Dermis blood vessel endothelial cell (primary cell): ENCODE measurements at places on chromosomes 2 and 18. TPM values are rescaled to one million over a fixed set of nuclear protein-coding genes. Genes with fewer than 3 reads are reported as not detected.

- DNase-seq: no peak
Measured at GRCh38 chr18:41155910-41156851, 798.9 kb upstream of the PIK3C3 start.

DNA sequence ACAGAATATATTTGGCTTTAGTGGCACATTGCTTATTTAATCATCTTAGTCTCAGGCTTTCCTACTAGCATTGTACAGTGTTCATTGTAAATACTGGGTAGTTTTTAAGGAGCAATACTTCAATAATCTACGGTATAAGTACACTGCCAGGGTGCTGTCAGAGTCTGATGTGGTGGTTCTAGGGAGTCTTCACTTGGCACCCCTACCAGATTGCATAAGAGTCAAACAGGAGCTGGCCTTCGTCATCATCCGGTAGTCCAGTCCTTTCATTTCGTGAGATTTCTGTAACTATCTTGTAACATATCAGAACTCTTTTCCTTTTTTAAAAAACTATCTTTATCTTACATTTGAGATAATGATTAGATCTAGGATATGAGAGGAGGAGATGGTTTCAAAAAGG, 91.1 kb downstream of the ZNF532 start:
- DNase-seq: no peak

FAM117B gene
- total RNA-seq: 2.7 and 3.9 TPM in 2 replicates

- no peak for DNase-seq
Measured at GRCh38 chr18:55106906-55107305, 147.6 kb upstream of the CCDC68 start.

GRCh38 chr2:113116100-113116958, 11.1 kb upstream of the IL1RN start:
- no peak for DNase-seq

EPHA4 gene
- total RNA-seq: 10.6 and 21.1 TPM in 2 replicates

DNA sequence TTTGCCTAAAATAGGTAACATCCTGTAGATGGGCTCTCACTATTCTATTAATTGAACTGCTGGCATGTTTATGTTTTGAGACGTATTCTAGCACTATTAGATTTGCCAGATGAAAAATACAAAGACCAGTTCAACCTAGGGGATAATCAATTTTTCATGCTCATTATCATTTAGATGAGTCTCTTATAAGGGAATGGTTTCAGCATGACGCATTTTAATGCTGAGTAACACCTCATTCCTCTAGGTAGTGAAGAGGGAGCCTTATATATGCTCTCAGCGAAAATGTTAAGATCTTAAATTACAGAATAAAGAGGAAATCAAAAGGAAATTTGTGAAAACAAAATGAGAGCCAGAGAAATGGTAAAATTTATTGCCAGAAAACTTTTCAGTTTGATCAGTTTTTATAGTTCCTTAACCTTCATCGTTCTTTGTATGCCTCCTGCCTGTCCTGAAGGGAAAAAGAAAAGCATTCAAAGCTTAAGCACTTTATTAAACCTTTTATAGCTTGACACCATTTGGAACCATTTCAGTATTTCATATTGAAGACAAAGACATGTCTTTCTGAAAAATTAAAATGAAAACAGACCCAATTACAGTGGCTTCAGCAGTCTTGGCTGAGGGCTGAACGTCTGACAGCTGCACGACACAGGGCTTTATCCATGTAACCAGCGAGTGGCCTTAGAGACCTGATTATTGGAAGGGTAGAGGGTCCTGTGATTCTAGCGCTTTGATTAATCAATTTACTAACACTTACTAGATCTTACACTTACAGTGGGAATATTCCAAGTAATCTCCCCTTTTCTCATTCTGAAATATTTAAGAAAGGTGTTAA, 112.8 kb downstream of the ADCYAP1 start:
- DNase-seq: no peak

SSB gene
- 75.2 and 113 TPM in 2 replicates for total RNA-seq

DNA sequence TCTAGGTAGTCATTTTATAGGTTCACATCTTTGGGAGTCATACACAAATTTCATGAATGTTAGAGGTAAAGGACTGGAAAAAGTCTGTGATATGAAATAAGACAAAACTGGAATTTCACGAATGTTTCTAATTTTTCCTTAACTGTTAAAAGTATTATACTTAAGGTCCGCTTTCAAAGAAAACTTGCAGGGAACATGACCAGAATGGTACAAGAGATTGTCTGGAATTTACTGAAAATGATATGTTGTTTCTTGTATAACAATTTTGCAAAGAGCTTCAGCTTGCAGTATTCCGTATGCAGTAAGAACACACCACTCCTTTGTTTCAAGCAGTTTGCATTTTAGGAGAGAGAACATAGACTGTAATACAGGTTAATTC, 1.6 kb downstream of the DDX1 start:
- no peak for DNase-seq

VWA3B gene
- total RNA-seq: not detected in 2 replicates

GRCh38 chr2:98907966-98908905, 27.8 kb downstream of the CRACDL start:
- DNase-seq: peak; percentile 35

GRCh38 chr2:176502619-176503018, 233.4 kb downstream of the MTX2 start:
- DNase-seq: no peak

SLC38A11 gene
- not detected in 2 replicates for total RNA-seq

XDH gene
- not detected in 2 replicates for total RNA-seq

DNA sequence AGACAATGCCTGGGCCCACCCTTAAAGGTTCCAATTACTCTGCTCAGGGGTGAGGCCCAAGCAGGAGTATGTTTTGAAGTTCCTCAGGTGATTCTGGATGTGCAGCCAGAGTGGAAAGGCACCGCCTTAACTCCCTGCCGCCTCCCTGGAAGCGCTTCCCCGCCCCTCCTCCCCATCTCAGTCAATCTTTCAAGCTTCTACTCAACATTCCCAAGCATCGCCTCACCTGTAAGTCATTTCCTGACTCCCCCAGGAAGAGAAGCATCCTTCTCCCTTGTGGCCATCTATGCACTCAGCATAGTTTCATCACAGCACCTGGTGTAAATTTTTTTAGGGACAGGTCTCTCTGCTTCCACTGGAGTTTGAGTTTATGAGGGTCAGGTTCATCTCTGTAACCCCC, 67.5 kb downstream of the MYL12B start:
- no peak for DNase-seq

DNA sequence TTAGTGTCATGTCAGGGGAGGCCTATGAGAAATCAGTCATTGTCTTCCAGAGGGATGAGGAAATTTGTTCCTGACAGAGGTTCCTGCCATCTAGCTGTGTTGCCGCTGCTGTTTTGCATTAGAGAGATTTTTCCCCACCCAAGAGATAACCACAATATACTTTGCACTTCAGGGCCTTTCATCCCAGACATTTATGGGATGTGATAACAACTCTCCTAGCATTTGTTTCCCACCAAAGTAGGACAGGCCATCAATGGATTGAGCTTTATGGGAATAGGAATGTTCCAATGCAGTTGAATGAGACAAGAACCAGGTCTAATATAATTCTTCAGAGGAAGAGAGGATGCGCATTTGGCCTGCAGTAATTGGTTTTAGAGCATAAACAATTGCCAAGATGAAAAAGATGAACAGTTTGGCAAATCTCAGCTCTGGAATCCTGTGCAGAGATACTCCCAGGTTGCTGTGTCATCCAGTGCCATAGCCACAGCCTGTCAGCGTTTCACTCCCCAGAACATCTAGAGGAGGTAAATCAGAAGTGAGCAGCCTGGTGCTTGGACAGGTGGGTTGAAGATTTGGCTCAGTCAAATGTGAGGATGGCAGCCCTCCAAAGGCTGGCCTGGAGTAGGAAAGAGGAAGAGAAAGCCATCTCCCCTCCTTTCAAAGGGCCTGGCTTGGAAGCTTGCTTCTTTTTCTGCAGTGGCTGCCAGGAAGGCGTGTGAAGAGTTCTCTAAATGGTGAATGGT, 93.7 kb upstream of the SETBP1 start:
- no peak for DNase-seq

DNA sequence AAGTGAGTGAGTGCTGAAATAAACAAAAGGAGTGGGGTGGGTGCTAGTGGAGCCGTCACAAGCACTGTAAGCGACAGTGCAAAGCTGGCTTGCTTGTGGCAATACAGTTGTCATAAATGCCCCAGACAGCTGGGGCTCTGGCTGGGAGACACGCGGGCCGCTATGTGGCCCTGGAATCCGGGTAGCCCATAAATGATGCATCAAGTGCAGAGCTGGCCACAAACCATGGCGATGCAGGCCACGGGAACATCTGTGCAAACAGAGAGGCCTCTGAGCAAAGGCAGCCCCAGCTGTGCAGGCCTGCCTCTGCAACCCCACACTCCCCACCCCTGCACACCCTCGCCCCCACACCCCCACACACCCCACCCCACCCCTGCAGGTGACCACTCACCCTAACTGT, 349.2 kb upstream of the ID2 start:
- DNase-seq: no peak

- DNase-seq: no peak
Measured at GRCh38 chr2:217461674-217462073, 541.1 kb downstream of the TNS1 start.

SLC9A4 gene
- not detected in 2 replicates for total RNA-seq

DNA sequence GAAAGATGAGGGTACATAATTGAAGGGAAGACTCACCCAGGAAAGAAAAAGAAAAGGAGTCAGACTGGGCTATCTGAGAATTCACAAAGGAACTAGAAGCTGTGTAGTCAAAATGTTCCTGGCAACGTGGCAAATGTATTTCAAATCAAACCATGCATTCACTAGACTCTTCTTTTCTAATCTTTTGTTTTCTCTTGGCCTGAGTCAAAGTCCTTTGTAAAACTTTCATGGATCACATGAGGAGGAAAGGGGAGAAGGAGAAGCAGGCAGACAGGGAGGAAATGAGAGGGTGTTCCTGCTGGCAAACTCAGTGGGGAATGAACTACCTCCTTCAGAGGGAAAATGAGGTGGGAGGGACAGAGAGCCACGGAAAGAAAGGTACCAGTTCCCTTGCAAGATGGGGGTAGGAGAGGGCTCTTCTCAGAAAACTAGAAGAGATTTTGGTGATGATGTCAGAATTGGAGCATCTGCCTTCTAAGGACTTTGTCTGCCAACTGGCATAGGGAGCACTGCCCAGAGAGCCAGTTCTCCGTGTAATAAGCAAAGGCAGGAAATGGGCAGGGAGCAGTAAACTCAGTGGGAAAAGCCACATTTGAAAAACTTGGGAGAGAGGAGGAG, 51.4 kb downstream of the SLC8A1 start:
- peak; percentile 26 for DNase-seq

GRCh38 chr18:6601241-6601640, 128.3 kb upstream of the ARHGAP28 start:
- DNase-seq: no peak

CHRNG gene
- not detected in 2 replicates for total RNA-seq

DNA sequence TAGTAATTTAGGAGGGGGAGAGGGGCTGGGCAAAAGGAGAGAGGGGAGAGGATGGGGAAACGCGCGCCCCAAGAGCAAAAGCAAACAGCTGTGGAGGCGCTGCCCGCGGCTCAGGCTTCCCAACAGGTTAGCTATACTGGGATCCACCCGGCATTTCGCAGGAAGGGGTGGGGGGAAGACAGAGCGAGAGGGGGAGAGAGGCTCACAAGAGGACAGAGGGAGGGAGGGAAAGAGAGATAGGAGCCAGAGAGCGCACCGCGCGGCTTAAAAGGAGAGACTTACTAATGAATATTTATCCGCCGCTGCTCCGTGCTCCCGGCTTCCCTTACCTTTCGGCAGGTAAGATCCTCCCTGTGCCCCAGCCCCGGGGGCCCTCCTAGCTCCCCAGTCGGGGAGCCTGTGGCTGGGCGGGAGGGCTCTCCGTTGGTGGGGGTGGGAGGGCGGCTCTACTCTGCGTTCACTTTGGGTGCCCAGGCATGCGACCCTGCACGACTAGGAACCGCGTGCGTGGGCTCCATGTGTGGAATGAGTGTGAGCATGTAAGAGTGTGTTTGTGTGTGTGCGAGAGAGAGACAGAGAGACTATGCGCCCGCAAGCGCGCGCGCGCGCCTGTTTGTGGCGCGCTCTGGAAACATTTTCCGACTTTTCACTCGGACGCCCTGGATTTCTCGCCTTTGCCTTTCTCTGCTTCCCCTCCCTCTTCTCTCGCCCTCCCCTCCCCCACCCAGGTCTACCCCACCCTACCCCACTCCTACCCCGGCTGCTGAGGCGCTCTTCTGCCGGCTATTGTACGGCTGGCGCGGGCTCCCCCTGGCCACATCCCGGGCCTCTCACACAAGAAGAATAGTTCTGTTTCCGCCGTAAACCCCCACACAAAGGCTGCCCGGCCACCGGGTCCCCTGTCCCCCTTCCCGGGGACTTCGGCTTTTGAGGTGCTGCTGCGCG, 7.2 kb upstream of the SIX3 start:
- no peak for DNase-seq

PLA2R1 gene
- total RNA-seq: 17.0 and 32.3 TPM in 2 replicates

LAMA1 gene
- total RNA-seq: 0.05 and 1.2 TPM in 2 replicates

DLX2 gene
- total RNA-seq: not detected in 2 replicates

PXDN gene
- total RNA-seq: 563 and 762 TPM in 2 replicates

GRCh38 chr18:35397976-35398375, 20.8 kb upstream of the ZNF396 start:
- DNase-seq: no peak

AMER3 gene
- not detected in 2 replicates for total RNA-seq

ARHGEF4 gene
- 0.33 and 0.68 TPM in 2 replicates for total RNA-seq

- DNase-seq: no peak
Measured at GRCh38 chr2:176490061-176490861, 221.0 kb downstream of the MTX2 start.

- DNase-seq: no peak
Measured at GRCh38 chr2:155980941-155981560, 351.5 kb downstream of the NR4A2 start.

DNA sequence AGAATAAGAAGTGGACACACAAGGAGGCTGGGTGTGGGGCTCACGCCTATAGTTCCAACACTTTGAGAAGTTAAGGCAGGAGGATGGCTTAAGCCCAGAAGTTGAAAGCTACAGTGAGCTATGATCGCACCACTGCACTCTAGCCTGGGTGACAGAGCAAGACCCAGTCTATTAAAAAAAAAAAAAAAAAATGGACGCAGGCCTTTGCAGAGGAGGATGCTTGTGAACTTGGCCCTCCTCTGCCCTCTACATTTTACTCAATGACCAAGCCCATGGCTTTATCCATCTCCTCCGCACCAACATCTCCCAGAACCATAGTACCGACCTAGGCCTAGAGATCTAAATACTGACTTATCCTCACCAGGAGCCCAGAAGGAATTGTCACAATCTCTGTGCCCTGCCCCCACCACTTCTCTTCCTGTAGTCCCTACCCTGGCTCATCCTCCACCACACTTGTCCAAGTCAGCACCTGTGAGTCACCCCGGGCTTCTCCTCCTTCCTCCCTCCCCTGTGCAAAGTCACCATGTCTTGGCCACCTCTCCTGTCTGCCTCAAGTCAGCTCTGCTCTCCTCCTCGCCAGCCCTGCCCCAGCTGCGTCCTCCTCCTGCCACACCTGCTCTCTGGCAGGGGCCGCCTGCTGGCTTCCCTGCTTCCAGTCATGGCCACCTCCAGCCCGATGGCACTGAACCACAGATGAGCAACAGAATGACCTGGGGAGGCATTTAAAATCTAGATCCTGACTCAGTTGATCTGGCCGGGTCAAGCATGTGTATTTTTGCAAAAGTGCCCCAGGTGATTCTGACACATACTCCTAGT, 35.8 kb upstream of the ASPRV1 start:
- no peak for DNase-seq
